ENCODE measurements at places on chromosomes 12 and 14.

DNA sequence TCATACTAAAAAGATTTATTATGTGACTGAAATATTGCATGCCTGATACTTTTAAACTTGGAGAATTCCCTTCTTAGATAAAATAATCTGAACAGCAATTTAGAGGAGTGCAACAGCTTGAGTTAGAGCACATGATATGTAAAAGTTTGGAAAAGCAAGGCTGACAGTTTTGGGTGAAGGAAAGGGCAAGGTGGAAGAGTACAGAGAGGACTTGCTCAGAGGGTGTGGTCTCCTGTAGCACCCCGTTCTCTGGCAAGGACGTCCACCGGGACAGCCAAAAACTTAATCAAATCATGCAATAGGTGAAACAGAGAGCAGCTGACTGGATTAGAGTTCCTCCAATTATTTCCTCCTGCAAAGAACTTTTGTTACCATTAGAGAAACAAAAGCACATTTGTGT, 65.2 kb upstream of the PDZRN4 start:
- DNase-seq: no peak

GRCh38 chr12:23760495-23760894, 189.0 kb downstream of the SOX5 start:
- no peak for DNase-seq

- no peak for DNase-seq
These were observed 115.4 kb upstream of the DYRK2 start for GRCh38 chr12:67533159-67533558.

DNA sequence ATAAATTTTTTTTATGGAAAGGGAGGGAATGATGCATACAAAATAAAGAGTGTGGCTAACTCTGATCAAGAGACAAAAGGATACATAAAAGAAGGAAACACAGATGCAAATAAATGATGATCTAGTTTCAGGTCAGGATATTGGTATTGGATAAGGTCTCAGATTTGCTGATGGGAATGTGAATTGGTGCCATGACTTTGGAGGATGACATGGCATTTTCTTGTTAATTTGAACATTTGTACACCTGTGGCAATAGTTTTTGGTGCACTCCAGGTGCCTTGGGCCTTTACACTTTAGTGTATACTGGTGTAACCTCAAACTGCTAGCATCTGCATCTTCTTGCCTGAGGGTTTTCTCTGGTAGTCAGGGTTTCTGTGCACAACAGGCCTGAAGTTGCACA, 279.3 kb downstream of the TMEM121 start:
- DNase-seq: no peak

DNA sequence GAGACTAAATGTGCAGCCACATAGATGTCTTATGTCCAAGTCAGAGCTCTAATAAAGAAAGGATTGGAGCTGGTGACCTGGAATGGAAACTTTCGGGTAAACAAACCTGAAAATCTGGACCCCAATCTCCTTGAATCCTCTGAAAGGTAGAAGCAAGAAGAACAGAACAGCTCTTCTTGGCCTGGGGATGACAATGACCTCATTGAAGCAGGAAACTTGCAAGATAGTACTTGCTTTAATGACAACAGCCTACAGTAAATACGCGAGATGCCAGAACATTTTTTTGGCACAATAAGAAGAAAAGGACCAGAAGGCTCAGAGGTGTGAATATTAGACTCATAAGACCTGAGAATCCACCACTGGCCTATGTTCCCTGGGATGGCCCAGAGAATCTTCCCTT, 4.1 kb upstream of the PRIMA1 start:
- DNase-seq: no peak

- DNase-seq: no peak
These were observed 10.0 kb downstream of the EMP1 start for GRCh38 chr12:13206560-13206897.

- peak; percentile 13 for DNase-seq
These were observed 884 bp downstream of the CAPRIN2 start for GRCh38 chr12:30753751-30754382.

GRCh38 chr14:89509891-89510290, 92.9 kb upstream of the FOXN3 start:
- DNase-seq: peak; percentile 49

DNA sequence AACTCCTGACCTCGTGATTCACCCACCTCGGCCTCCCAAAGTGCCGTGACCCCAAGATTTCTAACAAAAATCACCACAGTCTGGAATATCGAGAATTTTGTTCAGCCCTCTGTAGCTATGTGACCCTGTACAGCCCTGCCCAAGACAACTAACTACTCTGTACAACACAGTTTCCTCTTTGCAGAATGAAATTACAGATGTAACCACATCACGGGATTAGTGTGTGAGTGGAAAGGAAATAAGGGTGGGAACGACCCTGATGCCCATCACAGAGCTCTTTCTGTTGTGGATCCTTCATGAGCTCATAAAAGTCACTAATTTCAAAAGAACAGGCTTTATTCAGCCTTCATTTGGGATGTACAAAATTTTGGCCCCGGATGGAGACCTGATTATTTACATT, 50.5 kb upstream of the KRR1 start:
- DNase-seq: no peak

DNA sequence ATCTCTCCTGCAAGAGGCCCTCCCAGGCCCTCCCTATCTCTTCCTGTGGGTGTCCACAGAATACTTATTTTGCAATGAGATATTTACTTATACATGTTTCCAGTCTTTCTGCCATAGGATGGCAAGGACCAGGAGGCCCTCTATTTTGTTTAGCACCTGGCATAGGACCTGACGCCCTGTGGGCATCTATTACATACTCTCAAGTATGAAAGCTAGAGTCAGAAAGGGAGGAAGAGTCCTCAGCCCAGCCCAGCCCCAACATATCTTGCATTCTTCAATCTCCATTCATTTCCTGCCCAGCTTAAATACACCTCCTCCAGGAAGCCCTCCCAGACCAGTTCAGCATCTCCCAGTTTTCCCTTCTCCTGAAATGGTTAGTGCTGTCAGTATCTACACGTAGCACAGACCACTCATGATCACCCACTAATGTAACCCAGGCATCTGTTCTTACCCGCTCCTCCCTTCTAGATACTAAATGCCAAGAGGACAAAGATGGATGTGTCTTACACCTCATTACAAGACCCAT, 7.4 kb downstream of the FOXN4 start:
- DNase-seq: no peak

GRCh38 chr12:52434081-52434733, at the start of gene KRT75:
KRT75 (minus strand) TSS chr12:52434371; CDS start chr12:52434304, 67 bp downstream.
- no peak for DNase-seq

- no peak for DNase-seq
These were observed 52.7 kb downstream of the DAAM1 start for GRCh38 chr14:59241121-59241520.

- no peak for DNase-seq
These were observed 255.7 kb downstream of the BTG1 start for GRCh38 chr12:91889910-91890309.

GRCh38 chr14:58942516-58942915, 246.0 kb upstream of the DAAM1 start:
- DNase-seq: no peak

- no peak for DNase-seq
These were observed 34.2 kb upstream of the C14orf180 start for GRCh38 chr14:104545151-104545941.

- no peak for DNase-seq
These were observed 3.8 kb downstream of the PLA2G1B start for GRCh38 chr12:120323772-120324171.

GRCh38 chr12:5581019-5581418, 149.1 kb downstream of the NTF3 start:
- no peak for DNase-seq

GRCh38 chr12:95789126-95790032, 1.2 kb downstream of the NTN4 start:
- DNase-seq: no peak

DNA sequence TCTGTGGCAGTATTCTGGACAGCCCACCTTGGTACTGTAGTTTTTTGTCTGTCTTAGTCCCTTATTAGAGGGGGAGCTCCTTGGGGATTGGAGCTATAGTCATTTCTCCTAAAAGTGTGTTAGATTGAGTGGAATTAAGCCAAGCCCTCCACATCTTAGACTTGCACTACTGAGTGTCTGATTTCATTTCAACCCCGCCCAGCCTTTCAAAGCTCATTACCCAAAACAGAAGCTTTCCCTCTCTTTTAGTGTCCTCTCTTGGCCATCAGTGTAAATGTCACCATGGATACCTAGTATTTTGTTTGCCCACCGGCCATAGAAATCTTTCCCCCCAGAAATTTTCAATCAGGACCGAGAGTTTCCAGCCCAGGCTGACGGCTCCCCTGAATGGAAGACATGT, 74.5 kb downstream of the LRRC74A start:
- no peak for DNase-seq

DNA sequence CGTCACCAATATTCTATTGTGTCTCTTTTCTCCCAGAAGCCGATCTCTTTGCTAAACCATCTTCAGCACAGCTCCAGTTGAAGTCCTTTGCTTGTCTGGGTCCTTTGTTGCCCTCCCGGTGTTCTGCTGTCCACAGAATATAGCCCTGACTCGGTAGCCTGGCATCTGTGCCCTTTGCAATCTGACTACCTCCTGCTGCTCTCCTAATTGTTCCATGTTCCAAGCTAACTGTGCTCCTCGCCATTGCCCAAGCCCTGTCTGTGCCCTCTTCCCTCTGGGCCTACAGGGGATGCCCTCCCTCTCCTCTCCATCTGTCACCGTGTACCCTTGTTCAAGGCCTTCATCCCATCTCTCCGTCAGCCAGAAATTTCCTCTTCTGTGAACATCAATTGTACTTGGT, 306.3 kb downstream of the APAF1 start:
- no peak for DNase-seq

- no peak for DNase-seq
These were observed 58.8 kb downstream of the AEBP2 start for GRCh38 chr12:19498099-19498498.

DNA sequence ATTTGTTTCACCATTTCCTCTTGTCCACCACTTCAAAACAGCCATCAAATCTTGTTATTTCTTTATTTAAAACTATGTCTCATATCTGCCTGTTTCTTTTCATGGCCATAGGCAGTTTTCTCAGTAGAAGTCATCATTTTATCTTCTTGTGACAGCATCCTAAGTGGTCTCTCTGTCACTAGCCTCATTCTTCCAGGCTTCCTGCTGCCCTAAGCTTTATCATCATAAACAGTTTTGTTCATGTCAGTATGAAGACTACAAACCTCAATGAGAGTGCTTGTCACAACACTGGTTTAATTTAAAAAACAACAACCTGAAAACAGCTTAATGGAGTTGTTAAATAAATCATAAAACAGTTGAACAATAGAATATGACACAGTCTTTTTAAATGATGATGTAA, 387.8 kb upstream of the RPL10L start:
- DNase-seq: no peak

DNA sequence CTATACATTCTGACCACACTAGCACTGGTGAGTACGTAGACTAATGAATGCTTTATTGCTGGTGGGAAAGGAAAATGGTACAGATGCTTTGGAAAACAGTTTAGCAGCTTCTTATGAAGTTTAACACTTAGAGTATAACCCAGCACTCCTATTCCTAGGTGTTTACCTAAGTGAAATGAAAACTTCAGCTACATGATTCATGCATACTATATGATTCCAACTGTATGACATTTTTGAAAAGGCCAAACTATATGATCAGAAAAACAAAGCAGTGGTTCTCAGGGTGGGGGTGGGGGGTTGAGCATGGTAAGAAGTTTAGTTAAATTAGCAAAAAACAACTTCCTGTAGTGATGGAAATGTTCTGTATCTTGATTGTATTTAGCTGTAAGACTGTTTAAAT, 22.1 kb upstream of the ARID4A start:
- DNase-seq: no peak

GRCh38 chr14:93962701-93963601, 13.4 kb downstream of the ASB2 start:
- DNase-seq: no peak

DNA sequence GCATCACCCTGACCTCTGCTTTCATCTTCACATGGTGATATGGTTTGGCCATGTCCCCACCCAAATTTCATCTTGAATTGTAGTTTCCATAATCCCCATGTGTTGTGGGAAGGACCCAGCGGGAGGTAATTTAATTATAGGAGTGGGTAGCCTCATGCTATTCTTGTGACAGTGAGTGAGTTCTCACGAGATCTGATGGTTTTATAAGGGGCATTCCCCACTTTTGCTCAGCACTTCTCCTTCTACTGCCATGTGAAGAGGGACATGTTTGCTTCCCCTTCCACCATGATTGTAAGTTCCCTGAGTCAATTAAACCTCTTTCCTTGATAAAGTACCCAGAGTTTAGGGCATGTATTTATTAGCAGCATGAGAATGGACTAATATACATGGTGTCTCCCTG, 38.2 kb downstream of the TMBIM6 start:
- no peak for DNase-seq

DNA sequence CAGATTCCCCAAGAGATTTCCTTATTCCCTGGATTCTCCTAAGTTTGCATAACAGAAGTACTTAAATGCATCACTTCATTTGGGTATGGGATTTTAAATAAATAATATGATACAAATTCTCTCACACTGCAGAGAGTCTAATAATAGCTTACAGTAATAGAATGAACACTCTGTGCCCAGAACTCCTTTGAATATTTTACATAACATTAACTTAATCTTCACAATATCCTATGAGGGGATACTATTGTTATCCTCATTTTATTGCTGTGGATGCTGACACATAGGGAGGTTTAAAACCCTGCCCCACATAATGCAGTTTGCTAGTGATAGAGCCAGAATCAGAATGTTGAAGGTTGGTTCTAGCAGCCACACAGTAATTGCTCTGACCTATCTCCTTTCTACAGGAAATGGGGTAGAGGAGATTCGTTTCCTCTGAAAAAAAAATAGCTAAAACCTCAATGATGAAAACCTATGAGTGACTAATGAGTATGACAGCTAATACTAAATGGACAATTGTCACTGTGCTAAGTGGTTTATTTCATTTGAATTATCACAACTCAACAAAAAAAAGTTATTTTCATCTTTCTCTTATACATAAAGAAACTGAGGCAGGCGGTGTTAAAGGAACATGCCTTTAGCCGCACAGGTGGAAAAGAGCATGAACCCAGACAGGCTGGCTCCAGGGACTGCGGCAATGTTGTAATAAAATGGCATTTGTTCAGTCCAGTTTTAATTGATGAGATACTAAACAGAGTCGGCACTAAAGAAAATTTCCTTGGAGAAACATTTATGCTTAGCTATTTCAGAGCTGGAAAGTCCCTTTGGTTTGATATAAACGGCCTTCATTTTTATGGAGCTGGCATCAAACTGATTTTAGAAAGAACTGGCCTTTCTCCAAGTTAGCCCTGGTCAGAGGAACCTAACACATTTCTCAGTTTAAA, 880.9 kb downstream of the NRXN3 start:
- DNase-seq: no peak

GRCh38 chr12:82329508-82329907, 28.7 kb downstream of the CCDC59 start:
- DNase-seq: no peak
